ENCODE measurements at places on chromosomes 4 and X. TPM values are rescaled to one million over a fixed set of nuclear protein-coding genes. Genes with fewer than 3 reads are reported as not detected.

The KCNIP4 gene
- not detected for total RNA-seq

The FHDC1 gene
- 0.91 TPM for total RNA-seq

The TXK gene
- 0.54 TPM for total RNA-seq

The POLN gene
- total RNA-seq: 3.1 TPM

The RAB9A gene
- 43.6 TPM for total RNA-seq

The FREM3 gene
- not detected for total RNA-seq
